Foreskin keratinocyte (primary cell): ENCODE measurements at places on chromosomes 6 and 20.

DNA sequence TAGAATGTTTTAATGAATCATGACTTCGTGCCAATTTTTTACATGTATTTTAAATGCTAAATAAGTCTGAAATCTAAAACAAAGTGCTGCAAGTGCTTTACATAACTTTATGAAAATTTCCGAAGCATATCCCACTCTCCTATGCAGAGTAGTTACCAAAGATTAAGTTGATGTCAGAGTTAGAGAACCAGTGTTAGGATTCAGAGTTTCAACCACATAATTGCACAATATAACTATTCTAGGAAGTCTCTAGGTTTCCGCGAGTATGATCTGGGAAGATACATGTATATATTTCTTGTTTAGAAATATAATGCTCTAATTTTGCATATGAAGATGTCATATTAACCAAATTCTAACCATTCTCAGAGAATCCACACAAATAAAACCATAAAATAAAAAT lies 74.8 kb downstream of the ASCC3 start:
- DNase-seq: no peak

DNA sequence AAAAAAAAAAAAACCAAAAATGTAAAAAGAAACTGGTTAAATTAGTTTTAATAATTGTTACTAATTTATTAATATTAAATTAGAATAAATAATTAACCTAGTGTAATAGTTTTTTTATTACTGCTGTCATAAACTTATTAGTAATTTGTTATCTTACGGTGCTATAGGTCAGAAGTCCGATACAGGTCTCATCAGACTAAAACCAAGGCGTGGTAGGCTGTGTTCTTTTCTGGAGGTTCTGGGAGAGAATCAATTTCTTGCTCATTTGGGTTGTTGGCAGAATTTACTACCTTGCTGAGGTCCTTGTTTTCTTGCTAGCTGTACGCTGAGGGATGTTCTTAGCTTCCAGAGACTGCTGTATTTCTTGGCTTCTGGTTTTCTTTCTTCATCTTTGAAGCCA lies 85.9 kb upstream of the RNF24 start:
- no peak for DNase-seq

DNA sequence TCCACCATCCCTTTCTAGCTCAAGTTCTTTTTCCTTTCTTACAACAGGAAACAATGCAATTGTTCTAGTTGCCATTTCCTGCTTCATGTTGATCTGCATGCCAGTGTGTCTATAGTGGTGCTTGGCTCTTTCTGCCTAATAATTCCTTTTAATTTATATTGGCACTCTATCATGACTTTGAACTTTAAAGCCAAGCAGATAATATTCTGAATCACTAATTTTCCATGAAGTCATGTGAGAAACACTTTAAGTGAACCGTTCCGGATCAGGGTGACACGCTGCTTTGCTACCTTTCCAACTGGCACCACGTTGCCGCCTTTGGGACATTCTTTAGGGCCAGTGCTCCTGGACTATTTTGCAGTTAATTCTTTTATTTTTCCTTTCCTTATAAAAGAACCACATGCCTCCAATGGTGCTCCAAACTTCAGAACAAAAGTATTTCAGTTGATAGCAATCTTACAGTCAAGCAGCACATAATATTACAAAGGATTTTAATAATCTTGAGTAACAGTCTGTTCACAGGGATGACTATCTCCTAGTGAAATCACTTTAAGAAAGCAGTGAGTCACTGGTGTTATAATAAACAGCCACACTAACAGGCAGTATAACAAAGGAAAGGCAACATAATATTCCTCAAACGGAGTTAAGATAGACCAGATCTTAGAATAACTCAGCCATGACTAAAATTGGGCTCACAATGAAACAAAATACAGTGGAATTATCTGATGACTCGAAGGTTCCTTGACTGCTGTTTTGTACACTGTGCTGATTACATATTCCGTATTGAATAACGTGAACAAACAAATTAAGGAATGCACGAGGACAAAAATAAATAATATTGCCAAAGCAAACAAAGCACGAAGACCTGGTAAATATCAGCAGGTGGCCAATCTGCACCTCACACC lies 19.0 kb upstream of the BLOC1S5 start:
- peak; percentile 81 for DNase-seq

- peak; percentile 23 for DNase-seq
Observed at GRCh38 chr6:107075951-107076381, 39.3 kb downstream of the BEND3 start.

DNA sequence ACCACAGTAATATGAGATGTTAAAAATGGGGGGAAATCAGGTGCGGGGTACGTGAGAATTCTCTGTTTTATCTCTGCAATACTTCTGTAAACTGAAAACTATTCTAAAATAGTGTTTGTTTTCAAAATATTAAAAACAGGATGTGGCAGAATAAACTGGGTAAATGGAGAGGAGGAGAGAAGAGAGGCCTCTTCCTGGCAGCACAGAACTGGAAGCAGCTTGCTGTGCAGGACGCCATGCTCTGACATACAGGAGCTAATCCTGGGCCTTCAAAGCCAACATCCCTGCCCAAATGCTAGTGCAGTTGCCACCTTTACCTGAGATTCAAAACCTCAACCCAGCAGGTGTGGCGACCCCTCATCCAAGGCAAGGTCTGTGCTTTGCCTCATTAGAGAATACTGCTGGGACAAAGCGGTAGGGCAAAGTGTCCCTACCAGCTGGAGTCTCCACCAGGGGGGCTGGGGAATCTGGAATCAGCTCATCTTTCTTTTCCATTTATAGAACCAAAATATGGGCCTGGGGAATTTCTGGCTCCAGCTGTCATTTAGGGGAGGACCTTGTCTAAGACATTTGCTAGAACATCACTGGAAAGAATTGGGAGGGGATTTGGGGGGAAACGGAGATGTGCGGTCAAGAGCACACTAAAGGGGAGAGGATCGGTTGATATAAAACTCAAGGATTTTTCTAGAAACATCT lies 67.3 kb downstream of the SCML4 start:
- no peak for DNase-seq

GRCh38 chr6:39493777-39494176 lies 171.3 kb upstream of the KCNK16 start:
- no peak for DNase-seq

- no peak for DNase-seq
Observed at GRCh38 chr20:59776626-59777330, 156.7 kb downstream of the SYCP2 start.

DNA sequence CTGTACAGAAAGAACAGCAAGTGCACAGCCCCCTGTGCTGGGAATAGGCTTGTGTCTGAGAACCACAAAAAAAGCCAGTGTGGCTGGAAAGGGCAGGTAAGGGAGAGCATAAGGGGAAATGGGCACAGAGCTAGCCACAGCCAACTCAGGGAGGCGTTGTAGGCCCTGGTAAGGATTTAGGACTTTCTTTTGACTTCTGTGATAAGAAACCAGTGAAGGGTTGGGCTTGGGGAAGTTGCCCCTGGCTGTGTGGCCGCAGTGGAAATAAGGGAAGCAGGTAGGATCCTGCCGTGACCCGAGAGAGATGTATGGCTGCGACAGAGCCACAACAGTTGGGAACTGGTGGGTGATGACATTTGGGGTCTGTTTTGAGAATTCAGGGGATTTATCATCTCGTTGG lies 30.0 kb upstream of the PHACTR2 start:
- no peak for DNase-seq

DNA sequence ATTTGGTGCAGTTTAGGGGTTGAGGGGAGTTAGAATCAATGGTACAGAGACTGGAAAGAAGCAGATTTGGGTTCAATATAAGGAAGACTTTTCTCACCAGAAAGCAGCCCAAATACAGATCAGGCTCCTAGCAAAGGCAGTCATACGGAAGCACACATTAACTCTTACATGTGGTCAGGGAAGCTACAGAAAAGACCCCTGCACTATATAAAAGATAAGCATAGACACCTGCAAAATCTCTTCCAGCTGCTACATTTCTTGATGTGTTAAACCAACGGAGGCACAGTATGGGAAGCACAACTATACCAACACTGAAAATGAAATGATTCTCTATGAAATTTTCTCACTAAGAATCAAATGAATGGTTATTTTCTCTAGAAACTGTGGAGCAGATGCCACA lies 150.8 kb downstream of the GMDS start:
- DNase-seq: no peak

DNA sequence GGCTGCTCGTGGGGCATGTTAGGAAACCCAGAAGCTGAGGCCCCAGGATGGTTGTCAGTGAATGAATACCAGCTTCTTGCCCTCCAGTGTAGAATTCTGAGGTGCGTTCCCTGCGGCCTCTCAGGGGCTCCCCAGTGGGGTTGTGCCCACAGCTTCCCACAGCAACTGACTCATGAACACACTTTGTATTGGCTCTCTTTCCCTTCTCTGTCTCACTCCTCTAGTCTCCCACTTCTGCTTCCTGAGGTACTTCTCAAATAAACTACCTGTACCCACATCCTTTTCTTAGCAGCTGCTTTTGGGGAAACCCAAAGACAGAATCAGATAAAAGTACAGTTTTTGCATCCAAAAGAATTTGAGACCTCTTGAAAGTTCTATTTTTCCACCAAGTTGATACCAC lies 107.7 kb upstream of the JAG1 start:
- no peak for DNase-seq

DNA sequence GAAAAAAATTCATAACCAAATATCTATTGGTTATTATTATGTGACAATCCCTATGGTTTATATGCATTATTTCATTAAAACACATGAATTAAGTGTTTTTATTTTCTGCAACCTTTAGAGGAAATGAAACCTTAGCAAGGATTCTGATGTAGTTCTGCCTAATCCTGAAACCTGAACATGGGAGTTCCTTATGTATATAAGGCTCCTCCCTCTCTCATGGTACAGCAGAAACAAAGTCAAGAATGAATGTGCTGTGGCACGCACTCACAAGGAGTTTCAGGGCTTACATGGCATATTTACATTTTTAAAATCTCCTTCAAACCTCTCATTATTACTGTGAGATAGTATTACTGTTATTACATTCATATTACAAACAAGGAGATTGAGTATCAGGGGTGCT lies 426.4 kb upstream of the CITED2 start:
- no peak for DNase-seq

GRCh38 chr6:162615016-162615705 lies 112.4 kb downstream of the PRKN start:
- no peak for DNase-seq

DNA sequence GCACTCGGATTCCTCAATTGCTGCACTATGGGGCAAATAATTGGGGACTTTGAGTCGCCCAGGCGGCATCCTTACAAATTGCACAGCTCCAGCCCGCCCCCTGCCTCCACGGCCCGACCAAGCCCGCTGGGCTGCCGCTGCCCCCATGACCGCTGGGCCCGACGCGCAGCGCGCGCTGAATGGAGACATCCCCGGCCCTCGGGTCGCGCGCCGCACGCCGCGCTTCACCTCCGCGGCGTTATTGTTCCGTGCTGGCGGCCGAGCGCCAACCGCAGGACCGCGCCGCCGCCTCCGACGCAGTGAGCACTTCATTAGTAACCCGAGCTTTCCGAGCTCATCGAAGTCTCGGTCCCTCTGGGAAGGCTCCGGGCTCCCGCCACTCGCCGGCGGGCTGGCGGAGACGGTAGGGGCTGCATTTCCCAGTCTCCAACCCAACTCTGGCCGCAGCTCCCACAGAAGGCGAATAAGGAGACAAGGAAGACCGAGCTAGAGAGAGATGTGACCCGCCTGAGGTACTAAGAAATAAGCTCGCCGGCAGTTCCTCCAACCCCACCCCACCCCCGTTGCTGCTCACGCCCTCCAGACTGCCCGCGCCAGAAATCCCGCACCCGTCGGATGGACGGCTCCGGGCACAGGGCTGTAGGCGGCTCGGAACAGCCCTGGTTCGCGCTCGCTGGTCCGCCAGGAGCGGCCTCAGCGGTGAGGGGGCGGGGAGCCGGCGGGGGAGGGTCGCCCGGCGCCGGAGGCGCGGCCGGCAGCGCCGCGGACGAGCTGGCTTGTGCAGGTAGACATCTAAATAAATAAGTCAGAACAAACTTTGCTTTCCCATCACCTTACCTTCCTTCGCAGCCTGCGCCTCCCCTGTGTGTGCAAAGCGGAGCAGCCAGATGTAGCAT lies 703 bp downstream of the EPHA7 start:
- DNase-seq: peak; percentile 13

DNA sequence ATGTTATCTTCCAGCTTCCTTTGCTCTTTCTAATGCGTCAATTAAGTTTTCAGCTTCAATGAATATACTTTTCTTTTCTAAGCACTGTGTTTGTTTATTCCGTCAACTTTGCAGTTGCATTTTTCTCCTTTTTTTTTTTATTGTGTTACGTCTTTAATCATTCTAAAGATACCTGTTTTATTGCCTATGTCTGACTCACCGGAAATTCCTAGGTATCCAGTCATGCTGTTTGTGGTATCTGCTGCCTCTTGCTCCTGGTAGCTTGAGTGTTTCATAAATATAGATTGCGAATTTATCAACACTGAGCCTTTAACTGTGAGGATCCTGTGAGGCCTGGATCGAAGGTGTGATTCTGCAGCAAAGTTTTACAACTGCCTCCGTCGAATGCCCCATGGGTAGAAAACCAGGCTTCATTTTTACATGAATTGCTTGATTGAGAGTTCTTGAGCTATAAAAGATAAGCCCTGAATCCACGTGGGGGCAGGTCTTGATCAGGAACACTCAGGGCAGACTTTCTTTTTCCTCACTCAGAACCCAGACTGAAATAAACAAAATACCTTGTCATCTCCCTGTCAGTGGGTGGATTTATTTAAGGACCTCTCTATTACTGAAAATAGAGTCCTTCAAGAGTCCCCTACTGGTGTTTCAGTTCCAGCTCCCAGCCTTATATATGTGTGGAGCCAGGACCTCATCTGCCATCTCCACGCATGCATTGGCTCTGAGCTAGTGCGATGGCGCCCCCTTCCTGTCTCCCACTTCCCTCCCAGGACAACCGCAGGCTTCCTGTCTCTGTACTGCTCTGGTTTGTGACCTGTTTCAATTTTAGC lies 60.1 kb upstream of the LRRC1 start:
- peak; percentile 93 for DNase-seq

DNA sequence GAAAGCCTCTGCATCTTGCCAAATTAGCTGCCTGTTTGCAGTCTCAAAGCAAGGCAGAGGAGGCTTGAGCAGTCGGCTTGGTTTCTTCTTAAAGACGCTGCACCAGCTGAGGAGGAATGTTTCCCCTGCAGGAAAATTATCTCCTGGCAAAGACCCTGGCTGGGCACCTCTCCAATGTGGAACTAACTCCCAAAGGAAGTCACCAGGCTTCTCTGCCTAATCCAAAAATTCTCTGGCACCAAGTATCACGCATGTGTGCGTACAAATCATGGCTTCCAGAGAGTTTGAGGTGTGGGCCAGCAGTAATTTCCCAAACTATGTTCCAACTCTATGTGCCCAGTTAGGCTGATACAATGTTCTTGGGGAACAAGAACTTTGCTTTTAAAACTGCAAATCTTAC lies 176.2 kb downstream of the KIF16B start:
- DNase-seq: no peak
